Left renal pelvis (tissue), 4 donors: ENCODE measurements at places on chromosomes 4 and X. TPM values are rescaled to one million over a fixed set of nuclear protein-coding genes. Genes with fewer than 3 reads are reported as not detected.

DNA sequence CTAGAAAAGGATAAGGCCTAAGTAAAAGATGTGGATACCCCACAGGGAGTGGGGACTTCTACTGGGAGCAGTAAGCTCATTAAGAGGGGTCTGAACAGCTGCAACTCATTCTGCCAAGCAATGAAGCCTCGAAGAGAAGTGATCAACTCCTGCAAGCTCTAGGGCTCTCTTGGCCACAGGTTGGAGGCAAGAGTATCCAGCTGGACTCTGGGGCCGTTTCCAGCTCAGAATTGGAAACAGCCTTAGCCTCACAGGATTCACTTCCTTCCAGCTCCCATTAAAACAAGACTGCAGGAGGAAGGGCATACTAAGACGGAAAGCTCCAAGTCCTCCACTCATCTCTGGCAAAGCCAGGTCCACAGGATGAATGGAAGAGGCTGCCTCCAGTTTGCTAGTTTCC lies 126.3 kb downstream of the ATG4A start:
- DNase-seq, result no peak

TNMD gene
- polyA plus RNA-seq, result 2.3 TPM

GRCh38 chr4:111641813-111642579 lies 503.3 kb upstream of the FAM241A start:
- peak; percentile 55 for DNase-seq

DNA sequence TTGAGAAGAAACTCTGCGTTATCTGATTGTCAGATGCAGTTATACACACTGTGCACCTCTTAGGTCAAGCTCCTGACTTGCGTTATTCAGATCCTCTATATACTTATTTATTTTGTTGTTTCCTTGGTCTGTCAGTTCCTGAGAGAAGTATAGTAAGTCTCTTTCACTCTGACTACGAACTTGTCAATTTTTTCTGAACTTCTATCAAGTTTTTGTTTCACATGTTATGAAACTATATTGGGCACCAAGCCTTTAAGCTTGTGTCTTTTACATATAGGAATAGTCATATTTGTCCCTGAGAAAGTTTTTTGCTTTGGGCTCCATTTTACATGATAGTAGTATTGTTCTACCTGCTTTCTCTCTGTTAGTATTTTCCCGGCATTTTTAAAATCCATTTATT lies 31.7 kb downstream of the ZNF275 start:
- DNase-seq, result no peak

DNA sequence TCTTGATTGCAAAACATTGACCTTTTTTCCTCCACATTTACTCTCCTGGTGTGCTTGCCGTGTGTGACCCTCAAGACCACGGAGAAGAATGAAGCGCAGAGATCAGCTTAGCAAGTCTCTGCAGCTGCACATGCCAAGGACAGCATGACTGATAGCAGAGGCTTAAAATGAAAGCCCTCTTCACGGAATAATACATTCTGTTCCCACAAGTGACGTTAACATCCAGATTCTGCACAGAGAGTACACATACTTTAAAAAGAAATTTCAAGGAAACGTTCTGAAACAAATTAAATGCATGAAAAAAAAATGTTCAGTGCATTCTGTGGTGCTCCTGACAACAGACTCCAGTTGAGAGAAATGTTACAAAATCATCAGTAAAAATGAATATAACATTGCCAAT lies 60.9 kb downstream of the SLC7A11 start:
- DNase-seq, result no peak

- no peak for DNase-seq
Measured at GRCh38 chr4:126687655-126688358, 945.0 kb upstream of the INTU start.

NXF2B gene
- 1.2 TPM for polyA plus RNA-seq

DNA sequence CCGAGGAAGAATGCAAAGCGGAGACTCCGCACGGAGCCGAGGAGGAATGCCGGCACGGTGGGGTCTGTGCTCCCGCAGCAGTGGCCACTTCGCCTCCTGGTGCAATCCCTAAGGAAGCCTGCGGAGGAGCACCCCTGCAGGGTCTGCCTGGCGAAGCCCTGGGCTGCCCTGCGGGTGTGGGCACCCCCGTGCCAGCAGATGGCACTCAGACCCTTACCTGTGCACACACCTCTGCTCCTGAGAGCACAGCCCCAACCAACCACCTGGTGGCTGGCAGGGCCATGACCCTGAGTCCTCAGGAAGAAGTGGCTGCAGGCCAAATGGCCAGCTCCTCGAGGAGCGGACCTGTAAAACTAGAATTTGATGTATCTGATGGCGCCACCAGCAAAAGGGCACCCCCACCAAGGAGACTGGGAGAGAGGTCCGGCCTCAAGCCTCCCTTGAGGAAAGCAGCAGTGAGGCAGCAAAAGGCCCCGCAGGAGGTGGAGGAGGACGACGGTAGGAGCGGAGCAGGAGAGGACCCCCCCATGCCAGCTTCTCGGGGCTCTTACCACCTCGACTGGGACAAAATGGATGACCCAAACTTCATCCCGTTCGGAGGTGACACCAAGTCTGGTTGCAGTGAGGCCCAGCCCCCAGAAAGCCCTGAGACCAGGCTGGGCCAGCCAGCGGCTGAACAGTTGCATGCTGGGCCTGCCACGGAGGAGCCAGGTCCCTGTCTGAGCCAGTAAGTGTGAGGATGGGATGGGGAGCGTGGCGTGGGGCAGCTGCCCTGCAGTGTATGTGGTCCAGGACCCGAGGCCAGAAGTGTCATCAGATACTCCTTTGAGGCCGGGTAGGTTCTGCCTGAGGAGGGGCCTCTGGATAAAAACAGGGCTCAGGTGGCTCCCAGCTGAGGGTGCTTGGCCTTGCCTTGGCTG lies 7.0 kb downstream of the TACC3 start:
- no peak for DNase-seq

HELQ gene
- 15.2 TPM for polyA plus RNA-seq

DNA sequence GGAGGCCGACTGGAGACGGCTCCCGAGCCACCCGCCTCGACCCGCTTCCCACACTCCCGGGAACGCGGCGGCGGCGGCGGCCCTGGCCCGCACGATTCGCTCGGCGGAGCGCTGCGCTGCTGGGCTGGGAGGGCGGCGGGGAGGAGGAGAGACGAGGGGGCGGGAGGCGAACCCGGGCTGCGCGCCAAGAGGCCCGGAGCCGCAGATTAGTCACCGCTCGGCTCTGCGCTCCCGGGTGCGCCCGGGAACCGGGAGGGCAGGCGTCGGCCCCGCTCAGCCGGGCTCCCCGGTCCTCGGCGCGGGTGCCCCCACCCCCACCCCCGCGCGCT lies 11.2 kb upstream of the BCOR start:
- no peak for DNase-seq

DNA sequence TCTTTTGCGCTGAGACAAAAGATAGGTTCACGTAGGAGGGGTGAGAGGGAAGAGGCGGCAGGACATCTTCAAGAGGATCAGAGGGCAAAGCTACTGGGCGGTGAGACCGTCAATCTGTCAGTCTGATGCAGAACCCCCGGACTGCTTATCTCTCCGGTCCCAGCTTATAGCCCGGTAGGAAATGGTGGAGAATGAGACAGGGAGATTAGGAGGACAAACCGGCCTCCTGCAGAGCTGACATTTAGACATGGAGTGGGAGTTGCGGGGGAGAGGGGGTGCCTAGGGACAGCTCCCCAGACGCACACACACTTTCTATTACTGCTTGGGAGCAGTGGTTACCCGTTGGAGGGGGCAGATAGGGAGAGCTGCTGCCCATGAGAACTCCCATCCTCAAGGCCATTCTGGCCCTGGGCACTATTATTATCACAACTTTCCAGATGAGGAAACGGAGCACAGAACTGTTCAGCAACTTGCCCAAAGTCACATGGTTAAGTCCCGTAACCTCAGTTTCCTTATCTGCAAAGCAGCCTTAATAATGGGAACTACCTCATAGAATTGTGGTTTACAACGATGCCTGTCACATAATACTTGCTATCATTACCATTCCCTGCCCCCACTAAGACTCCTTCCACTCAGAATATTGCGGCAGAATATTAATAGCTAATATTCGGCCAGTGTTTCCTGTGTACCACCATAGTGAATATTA lies 1.1 kb upstream of the HDAC6 start:
- no peak for DNase-seq

- DNase-seq, result no peak
Measured at GRCh38 chrX:16992445-16992844, 46.0 kb downstream of the REPS2 start.
